CD4-positive, alpha-beta T cell treated with Interleukin-10 for 1 hour (primary cell): ENCODE measurements at places on chromosomes 1 and 21.

DNA sequence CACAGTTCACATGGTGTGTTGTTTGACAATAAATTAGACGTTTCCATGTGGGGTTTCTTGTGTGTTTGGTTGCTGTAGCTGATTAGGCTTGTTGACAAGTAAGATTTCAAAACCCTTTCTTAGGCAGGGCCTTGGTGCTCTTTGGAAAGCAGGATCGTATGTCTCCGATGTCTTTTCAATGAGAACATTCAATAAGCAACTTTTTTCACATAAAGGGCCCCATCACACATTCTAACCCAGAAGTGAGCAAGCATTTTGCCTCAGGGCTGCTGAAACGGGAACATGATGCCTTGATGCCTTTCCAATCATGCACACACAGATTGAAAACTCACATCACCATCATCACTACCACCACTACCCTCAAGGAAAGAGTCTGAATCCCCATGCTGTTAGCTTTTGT, 33.1 kb downstream of the LPAR3 start:
- no peak for DNase-seq

GRCh38 chr1:109818271-109818987, 54.7 kb upstream of the EPS8L3 start:
- no peak for DNase-seq

GRCh38 chr1:176384841-176385240, 78.1 kb upstream of the PAPPA2 start:
- DNase-seq: no peak

DNA sequence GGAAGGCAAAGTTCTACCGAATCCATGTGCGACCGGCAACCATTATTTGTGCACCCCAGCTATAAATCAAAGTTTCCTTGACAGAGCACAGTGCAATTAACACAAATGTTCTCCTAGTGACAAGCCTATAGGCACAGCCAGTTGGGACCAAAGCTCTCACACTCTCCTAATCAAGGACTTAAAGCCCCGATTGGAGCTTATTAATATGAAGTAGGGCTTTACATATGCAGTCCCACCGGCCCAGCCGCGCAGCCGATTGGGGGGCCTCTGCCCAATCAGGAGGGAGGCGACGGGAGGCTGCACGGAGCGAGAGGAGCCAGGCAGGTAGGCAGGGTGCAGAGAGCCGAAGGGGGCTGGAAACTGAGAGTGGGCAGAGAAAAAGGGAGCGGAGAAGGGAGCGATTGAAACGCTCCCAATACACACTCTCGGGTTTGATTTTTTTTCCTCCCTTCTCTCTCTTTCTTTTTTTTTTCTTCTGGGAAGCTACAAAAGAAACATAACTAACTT, at the start of gene ESRRG:
ESRRG (minus strand) TSS at position 156 of the 507 bp plus-strand sequence; CDS start at position 26, 130 bp downstream.
- DNase-seq: no peak

GRCh38 chr1:162206749-162207635, 137.5 kb downstream of the NOS1AP start:
- DNase-seq: no peak

- DNase-seq: peak; percentile 80
Observed at GRCh38 chr1:24186993-24187790, at the start of gene IFNLR1. Gene IFNLR1, minus strand, starts transcription at chr1:24187289. Its CDS starts 41 bp downstream, at chr1:24187248.

DNA sequence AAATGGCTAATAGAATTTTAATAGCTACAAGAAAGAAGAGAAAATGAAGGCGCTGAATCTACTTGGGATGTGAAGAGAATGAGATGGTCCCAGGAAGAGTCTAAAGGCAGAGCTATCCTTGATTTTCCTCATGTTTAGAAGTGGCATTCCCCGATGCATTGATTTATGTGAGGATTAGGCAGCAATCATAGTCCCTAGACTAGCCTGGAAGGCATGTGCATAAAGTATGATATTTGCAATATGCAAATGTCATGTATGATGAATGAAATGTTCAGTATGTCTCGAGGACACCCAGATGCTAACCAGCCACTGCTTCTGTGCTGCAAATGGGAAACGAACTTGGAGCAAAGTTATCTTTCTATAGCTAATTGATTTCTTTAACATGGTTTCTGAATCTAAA, 641.5 kb upstream of the PLXNA2 start:
- DNase-seq: no peak

- DNase-seq: peak; percentile 5
Observed at GRCh38 chr21:26769613-26770188, 75.5 kb downstream of the ADAMTS1 start.

GRCh38 chr1:51303751-51304251, 26.6 kb downstream of the TTC39A start:
- no peak for DNase-seq

- DNase-seq: peak; percentile 40
Observed at GRCh38 chr1:46613661-46614603, 2.7 kb downstream of the MOB3C start.

DNA sequence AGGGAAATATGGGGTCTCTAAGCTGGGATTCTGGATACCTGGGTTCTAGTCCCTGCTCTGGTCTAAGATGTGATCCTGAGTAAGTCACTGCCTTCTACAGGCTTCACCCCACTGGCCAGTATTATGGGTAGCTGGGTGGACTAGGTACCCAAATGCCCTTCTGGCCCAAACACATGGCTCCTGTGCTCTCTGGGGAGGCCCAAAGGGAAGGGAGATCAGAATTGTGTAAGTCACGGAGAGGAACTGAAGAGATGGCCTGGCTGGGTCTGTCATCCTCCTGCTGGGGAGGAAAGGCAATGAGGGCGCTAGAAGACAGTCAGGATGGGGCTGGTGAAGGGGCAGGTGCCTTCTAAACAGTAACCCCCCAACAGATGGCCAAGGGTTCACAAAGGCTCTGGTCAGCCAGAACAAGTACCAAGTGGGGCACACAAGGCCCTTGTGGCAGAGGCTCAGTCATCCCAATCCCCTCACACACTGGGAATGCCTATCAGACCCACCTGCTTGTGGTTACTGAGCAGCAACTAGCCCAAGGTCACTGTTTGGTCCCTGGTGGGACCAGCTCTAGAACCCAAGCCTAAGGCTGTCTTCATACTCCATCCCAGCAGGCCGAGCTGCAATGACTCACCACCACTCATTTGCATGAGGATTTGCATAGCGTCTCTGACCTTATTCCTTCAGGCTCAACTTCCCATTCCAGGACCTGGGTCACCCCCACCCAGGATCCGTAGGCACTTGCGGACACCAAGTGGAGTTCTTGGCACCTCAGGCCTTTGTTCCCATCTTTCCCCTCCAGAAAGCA, 9.2 kb downstream of the MEF2D start:
- no peak for DNase-seq

DNA sequence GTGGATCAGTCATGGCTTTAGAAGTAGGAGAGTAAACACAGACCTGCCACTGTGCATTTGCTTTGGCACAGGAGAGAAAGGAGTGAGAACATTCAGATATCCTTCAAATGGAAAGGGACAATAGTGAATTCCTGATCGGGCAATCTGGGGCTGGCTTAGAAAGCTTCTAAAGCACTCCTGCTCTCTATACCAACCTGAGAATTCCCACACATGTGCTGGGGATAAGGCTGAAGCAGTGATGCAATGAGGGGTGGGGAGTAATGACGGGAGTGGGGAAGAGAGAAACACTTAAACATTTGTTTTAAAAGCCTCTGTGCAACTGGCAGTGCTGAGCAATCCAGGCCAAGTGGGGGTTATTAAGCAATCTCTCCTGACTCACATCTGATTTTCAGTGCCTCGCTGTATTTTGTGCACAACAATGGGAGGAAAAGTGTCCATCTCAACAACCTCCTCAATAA, 108.8 kb downstream of the KIAA0319L start:
- no peak for DNase-seq

DNA sequence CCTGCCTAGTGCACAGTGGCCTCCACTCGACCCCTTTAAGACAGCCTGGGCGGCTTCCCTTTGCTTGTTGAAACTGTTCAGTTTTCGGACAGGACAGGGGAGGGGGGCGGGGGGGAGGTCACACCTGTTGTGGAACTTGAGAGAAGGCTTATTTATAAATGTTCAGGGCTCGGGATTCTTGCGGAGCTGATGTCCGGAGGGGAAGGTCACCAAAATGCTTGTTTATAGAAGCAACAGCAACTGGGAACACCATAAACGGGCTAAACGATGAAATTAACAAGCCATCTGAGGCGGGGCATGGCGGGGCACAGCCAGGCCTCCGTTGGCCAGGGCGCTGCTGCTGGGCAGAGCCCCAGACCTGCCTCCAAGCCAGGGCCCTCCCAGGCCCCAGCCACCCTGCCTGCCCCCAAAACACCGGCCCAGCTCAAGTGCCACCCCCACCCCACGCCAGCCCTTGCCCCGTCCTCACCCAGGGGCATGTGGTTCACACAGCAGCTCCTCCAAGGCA, 59.8 kb upstream of the CASZ1 start:
- DNase-seq: no peak

DNA sequence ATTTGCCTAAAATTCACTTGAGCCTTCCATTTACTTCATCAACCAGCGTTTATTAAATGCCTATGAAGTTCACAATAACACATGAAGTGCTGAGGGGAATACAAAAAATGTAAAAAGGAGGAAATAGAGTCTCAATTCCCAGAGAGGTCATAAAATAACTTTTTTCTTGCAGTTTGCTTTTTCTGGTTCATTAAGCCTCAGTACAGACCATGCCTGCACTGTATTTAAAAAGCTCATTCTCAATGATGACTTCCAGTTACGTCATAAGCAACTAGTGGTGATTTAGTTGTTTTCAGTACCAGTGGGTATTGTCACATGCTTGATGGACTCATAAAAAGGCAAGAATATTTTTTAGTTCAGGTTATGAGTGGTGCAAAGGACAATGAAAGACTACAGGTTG, 160.1 kb upstream of the UBE2U start:
- no peak for DNase-seq
